Stimulated activated effector memory CD8-positive, alpha-beta T cell treated with anti-CD3 and anti-CD28 coated beads, Interleukin-12 subunit alpha, Interleukin-12 subunit beta, amount 100 ng/mL, for 72 hours (primary cell): ENCODE measurements at places on chromosomes 6 and 20.

DNA sequence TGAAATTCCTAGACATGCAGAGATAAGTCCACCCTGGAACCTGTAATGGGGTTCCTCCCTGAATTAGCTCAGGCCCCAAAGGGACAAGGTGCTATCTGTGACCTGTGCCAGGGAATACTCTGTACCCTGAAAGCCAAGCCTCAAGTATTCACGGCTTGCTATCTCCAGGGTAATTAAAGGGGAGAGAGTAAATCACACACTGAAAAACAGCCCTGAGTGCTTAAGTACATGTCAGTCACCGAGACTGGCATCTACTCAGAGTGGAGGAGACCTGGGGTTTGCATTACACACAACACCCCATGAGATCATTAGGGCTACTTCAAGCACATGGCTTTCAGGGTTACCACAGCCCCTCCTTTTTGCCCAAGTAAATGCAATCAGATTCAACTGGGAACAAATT lies 188.1 kb downstream of the CD83 start:
- DNase-seq: no peak

DNA sequence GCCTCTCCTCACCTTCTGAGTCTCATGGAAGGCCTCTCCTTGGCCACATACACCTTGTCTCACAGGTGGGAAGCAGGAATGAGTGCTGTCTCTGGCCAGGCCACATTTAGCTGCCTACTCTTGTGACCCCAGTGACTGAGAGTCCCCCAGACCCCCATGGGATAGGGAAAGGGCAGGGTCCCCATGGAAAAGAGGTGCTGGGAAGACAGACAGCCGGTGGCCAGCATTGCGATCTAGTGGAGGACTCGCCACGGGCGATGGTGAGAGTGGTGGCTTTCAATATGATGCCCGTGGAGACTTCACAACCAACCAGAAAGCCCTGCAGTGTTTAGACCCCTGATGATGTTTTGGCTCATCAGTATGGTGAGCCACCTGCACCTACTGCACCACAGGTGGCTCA lies 19.8 kb downstream of the MANBAL start:
- no peak for DNase-seq

DNA sequence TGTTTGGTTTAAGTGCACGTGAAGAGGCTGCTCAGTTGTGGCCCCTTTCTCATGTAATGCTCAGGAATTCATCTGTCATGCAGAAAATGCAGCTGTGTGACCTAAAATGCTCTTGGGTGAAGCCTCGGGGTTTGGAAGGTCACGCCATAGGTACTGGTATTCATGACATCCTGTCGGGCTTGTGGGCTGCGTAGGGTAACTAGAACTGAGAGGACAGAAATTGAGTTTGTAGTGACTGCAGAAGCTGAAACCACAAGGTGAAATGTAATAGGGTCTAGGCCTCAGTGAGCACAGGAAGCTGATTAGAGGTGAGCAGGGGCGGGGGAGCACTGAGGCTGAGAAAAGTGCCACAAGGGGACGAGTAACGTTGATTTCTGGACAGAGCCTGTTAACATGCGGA lies 128.8 kb downstream of the SOBP start:
- DNase-seq: peak; percentile 73

DNA sequence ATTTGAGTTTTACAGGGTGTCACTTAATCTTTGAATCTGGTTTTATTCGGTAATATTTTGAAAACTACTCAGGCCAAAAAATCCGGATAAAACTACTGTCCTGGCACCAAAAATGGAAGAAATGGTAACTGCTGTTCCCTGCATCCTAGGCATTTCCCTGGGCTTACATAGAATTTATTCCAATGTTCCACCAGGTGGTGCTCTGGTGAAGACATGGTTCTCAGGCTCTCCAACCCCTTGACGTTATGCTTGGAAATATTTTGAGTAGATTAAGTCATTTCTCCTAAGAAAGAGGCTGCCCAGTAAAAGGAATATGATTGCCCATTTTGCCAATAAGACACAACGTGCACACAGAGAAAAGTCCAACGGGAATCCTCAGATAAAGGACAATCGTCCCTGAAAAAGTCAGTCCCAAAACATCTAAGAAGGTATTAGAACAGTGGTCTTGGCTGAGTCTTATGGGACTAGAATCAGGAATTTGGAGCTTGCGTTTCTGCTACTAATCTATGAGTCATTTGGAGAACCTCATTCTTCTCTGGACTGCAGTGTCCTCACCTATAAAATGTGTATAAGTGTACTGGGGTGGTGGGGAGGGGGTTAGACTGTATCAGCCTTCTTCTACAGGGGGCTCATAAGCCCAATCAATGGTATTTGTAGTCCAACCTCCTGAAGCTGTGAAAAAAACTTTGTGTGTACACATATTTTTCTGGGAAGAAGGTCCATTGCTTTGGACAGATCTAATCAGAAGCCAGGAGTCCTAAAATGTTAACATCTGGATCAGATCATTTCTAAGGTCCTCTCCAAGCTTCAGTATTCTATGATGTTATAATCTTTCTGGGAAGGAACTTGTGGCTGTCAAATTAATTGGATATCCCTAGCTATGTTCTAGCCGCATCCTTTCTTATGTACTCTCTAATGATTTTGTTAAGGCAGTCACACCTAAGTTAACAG lies 131.0 kb upstream of the BMP2 start:
- DNase-seq: no peak

DNA sequence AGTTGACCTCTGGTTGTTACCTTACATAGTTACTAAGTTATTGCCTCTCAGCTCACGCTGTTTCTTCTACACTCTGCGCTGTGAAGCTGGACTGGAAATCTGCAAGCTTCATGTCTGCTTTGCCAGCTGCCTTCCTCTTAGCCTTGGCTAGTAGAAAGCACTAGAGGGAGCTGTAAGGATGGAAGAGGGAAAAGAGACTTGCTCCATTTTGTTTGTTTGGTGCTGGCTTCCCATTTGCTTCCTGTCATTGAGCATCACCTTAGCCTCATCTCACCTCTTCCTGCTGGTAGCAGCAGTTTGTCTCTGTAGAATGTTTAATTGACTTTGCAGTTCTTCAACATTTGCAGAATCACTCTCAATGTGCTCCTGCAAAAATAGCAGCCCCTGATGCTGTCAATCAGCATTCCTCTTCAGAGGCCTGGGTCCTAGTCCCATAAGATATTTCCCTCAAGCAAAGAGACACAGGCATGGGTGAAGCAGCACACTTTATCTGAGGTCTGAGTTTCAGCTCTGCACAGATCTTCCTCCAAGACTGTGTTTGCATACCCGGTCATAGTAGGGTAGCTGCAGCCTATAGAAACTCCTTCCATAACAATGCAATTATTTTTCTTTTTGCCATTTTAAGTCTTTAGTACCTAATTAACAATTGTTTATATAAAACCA lies 302.2 kb upstream of the EPHA7 start:
- no peak for DNase-seq

DNA sequence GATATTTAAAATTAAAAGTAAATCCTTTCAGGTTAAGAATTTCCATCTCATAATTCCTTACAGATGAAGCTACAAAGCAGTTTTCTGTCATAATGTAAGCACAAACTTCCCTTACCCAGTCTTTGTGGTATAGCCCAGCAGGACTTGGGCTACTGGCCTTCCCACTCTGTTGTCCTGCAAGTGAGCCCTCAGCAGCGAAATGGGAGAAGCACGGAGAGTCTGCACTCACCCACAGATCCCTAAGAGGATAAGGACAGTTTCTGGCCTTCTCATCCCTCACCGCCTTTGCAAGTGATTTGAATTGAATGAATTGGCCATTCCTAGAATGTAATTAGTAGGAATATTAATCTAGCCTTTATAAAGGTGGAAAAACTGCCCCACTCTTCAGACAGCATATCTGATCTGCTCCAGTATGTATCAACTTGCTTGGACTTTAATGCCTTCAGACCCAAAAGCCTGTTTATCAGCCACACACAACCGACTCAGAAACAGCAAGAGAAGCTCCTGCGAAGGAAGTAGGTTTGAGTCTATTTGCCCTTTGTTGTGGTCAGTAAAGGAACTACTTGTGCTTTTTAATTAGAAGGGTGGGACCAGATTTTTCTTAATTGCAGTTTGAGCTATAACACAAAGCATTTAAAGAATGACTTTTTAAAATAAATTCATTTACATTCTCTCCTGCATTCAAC lies 29.9 kb upstream of the PRDM1 start:
- DNase-seq: no peak

DNA sequence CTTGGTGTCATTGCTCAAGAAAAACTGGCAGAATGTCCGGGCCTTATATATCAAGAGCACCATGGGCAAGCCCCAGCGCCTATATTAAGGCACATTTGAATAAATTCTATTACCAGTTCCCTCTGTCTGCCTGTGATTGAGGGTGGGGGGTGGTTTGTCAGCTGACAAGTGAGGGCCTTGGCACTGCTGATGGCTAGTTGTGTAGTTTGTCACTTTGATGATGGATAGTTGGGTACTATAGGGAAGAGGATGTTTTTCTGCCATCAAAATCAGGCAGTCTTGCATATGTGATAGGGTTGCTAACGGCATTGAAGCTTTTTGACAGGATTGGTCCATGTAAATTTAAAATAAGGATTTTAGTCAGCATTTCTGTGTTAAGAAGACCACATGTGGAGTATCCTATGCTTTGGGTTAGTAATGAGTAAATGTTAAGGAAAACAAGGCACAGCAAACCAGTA lies 2.5 kb downstream of the RPL10A start:
- no peak for DNase-seq

DNA sequence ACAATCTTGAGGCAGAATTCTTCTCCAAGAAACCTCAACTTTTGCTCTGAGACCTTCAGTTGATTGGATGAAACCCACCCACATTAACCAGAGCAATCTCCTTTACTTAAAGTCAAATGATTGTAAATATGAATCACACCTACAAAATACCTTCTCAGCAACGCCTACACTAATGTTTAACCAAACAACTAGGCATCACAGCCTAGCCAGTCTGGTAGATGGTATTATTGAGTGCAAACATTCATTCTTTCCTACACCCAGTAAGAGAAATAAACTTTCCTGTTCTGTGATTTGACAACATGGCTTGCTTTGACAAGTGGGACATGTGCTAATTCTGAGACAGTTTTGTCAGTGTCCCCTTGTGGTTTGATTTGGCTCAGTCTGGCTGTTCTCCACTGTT lies 252.2 kb downstream of the HACE1 start:
- no peak for DNase-seq

DNA sequence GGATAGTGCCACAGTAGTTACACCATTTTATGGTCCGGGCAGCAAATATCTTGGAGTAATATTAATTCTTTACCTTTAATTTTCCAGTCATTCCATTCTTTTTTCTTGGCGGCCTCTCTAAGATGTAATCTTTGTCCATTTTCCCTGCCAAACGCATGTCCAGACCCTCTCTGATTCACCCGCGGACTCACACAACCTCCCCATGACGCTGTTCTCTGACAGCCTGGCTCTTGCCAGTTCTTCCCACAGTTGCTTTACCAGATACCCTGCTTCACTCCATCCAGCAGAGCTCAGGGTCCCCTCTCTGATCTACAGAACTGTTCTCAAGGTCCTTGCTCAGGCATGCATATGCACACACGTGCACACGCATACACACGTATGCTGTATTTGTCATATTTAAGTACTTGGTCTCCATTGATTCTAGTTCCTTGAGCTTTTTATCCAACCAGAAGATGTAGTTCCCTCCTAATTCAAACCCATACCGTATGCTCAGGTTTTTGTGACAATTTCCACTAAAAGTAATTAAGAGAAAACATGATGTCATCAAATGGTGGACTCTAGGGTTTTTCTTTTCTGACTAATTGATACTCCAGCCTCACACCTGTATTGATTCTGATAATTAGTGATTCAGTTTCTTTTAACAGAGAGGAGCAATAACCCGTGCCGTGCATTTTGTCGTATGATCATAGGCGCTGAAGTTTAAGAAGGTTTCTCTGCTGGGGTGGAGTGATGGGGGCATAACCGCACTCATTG lies 10.0 kb downstream of the BPHL start:
- no peak for DNase-seq

DNA sequence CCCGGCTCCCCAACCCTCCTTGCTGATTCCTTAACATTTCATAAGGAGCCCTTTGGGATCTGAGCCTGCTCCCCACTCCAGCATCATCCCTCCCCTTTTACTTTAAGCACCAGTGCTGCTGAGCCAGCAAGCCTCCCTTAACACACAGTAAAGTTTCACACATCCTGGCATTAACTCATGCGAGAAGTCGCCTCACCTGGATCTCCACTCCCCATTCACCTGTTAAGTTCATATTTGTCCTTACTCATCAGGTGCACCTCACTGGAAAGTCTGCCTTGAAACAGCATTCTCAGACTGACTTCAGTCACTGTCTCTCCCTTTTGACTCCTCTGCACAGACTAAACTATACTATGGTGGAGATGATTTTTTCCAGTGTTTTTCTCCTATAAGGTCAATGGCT lies 47.8 kb upstream of the MAP7 start:
- DNase-seq: no peak

GRCh38 chr20:4869290-4870193 lies 131.8 kb downstream of the SLC23A2 start:
- no peak for DNase-seq

DNA sequence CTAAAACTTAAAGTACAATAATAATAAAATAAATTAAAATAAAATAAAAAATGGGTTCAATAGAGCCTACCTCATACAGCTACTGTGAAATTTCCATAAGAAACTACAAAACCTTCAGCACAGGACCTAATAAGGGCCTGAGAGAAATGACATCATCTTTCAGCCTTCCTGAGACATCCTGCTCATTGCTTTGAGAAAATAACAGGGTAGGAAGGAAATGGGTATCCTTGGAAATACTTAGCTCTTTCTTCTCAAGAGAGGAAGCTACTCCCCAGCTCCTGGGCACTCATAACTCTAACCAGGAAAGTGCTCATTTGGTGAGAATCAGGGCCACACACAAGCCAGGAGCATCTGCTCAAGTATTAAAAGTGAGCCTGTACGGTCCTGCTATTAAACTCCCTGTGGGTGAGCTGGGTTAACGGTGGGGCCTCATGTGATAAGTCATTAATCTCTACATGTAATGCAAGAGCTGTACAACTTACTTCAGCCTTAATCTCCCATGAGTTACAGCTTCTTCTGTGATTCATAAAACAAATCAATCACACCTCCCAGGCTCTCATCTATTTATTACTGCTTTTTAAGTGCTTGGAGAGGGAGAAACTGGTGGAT lies 141.4 kb downstream of the MAFB start:
- no peak for DNase-seq

DNA sequence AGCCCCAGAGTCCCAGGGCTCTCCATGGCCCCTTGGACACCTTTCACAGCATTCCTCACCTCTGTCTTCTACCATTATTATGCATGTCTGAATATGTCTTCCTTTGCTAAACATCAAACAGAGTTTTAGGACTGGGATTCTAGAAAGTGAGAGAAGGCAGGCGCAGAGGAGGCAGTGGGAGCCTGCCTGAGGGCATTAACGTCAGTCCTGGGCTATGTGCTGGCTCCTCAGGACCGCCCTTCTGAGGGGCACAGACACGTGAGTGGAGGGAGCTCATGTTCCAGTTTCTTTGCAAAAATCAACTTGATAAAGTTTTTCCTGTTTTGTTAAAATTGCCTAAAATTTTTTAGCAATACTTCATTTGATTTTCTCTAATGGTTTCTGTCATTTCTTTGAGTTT lies 38.0 kb downstream of the C6orf15 start:
- DNase-seq: no peak

- DNase-seq: no peak
Measured at GRCh38 chr6:27601668-27602254, 128.9 kb upstream of the ZNF184 start.

- no peak for DNase-seq
Measured at GRCh38 chr6:84623956-84624680, 140.3 kb downstream of the TBX18 start.

- no peak for DNase-seq
Measured at GRCh38 chr6:170067181-170067641, 223.7 kb downstream of the DLL1 start.

- DNase-seq: no peak
Measured at GRCh38 chr6:166469426-166469961, 86.8 kb upstream of the MPC1 start.

- no peak for DNase-seq
Measured at GRCh38 chr6:150290429-150290828, 78.4 kb upstream of the IYD start.
